ENCODE measurements at places on chromosomes 4 and X.

DNA sequence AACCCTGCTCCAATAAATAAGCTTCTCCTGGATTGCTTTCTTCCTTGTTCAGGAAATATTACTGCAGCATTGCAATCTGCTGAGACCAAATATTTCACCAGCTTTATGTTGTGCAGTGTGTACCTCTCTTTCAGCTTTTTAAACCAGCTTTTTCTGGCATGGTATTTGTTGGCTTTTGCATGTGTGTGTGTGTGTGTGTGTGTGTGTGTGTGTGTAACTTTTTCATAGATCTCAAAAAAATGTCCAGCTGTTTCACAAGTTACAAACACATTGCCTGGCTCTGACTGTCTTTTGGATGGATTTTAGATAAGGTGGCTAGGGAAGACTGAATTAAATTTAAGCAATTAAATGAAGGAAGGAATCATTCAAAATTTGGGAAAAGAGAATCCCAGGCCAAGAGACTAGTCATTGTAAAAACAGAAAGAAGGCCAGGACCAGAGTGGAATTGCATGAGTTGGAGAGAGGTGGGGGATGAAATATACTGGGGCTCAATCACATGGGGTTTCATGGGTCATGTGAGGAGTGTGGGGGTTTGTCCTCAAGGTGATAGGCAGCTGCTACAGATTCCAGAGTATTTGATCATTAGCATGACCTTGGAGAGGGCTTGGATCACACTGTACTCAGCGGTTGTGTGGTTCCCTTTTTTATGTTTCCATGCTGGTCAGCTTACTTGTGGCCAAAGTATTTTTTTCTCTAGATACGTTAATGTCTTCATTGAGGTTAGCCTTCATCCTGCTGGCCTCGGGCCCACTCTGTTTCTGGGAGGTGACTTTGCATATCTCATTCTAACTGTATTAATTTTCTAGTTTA is 357.7 kb upstream of the BOD1L1 start:
- no peak for DNase-seq

DNA sequence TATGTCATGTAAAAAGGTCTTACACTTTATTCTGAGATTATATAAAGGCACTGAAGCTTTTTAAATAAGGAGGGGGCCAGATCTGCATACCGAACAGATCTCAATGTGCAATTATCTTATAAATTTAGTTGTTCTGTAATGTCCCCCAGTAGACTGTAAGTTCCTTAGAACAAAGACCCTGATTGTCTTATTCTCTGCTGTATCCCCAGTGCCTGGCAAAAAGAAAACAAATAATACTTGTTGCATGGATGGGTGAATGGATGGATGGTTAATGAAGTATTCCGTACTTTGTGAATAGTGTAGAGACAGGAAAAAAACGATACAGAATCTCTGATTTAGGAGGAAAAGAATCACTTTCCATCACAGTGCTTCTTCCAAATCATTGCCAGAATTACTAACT is 141.5 kb downstream of the CHM start:
- DNase-seq: no peak

DNA sequence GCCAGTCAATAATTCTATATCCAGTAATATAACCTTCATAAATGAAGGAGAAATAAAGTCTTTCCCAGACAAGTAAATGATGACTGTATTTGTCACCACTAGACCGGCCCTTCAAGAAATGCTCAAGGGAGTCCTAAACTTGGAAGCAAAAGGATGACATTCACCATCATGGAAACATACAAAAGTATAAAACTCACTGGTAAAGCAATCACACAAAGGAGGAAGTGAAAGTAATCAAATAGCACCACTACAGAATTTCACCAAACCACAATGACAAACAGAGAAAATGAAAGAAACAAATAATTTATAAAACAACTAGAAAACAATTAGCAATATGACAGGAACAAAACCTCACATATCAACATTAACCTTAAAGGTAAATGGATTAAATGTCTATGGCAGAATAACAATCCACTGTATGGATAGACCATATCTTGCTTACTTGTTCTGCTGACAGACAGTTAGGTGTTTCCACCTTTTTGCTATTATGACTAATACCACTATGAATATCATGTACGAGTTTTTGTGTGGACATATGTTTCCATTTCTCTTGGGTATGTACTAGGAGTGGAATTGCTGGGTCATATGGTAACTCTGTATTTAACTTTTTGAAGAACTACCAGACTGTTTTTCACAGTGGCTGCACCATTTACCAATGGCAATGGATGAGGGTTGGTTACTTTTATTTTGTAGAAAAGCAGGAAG is 44.9 kb downstream of the NAT8L start:
- DNase-seq: no peak

DNA sequence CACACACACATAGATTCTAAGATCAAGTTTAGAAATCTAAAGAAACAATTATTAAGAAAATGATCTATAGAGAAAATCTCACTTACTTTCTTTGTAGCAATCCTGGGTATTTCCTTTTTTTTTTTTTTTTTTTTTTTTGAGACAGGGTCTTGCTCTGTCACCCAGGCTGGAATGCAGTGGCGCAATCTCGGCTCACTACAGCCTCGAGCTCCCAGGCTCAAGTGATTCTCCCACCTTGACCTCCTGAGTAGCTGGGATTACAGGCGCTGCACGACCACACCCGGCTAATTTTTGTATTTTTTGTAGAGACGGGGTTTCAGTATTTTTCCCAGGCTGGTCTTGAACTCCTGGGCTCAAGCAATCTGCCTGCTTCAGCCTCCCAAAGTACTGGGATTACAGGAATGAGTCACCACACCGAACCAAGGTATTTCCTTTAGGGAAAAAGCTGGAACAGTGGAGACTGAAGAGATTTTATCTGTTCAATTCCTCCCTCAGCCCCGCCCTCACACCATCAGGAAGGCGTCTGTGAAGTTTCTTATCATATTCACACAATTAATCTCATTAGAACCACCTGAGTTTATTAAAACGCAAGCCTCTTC is at the start of gene TRIML2:
Gene TRIML2, minus strand, starts transcription at position 447 of the 599 bp plus-strand sequence. CDS start 4,235 bp downstream, outside the sequence.
- peak; percentile 36 for DNase-seq

DNA sequence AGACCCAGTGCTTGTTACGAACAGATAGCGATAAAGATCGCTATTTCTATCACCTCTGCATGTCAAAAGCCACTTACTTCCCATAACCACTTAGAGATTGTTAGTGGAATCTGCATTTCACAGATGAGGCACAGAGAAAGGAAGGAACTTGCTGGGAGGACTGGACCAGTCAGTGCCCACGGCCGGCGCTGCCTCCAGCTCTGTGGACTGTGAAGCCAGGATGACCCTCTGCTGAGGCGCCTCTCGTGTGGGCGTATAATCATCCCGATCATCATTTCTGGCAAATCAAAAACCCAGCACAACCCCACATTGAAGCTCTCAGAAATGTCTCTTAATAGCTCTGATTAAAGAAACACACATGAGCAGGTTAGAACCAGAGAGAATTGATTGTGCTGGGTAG is 61.5 kb upstream of the ADRA2C start:
- no peak for DNase-seq

DNA sequence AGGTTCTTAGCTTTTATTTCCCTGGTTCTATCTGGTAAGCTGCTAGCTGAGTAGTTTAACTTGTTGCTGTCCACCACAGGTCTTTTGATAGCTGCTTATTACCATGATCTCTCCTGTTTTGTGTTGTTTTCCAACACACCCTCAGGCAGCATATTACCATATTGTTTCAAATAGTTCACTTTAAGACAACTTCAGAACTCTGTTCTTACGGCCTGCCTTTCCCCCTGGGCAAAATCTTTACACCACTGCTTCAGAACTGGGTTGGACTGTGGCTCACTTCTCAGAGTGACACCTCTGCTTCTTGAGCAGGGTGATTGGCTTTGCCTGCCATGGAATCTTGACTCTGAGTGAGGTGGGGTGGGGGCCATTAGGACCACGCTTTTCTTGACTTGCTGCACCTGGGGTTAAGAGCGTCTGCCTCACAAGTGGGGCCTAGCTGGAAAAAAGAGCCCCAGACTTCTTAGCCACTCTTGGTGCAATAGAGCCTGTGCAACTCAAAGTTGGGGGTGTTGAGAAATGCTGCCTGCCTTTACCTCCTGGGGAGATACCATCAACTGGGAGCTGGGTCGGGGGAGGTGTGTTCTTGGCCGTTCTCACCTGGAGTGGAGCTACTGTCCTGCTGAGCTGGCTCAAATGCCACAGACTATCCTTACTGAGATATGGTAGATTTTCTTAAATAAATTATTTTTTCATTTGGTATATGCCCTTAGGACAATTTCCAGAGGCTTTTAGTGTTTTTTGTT is 23.4 kb downstream of the USP9X start:
- no peak for DNase-seq

- peak; percentile 7 for DNase-seq
Measured at GRCh38 chrX:121322159-121322558, 274.7 kb downstream of the GLUD2 start.

GRCh38 chr4:85952972-85953650 is 406.7 kb downstream of the MAPK10 start:
- DNase-seq: no peak

DNA sequence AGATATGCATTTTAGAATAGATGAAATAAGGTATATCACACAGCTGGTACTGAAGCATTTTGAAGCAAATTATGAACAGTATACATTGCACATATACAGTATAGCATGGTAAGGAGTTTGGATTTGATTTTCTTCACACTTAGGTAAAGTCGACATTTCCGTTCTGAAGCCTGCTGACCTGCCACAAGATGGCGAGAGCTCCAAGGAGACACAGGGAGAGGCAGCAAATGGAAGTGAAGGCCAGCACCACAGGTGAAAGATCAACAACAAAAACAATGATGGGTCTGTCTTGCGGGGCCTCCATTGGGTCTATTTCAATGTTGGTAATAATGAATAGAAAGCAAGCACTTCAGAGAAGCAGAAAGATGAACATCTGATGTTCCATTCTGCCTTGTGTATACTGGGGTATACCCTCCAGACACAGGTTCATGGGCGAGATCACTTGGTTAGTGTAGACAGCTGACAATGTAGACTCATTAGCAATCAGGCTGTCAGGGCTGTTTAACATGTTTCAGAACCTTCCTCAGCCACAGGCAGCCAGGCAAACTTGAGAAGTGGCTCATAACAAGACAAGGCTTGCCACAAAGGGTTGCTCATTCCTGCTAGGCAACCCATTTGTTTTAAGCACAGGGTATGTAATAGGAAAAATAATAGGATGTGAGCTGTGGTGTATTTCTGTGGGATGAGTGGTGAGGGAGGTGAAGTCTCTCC is 21.4 kb upstream of the NOX1 start:
- peak; percentile 95 for DNase-seq

GRCh38 chrX:116284400-116284799 is 113.9 kb downstream of the AGTR2 start:
- peak; percentile 86 for DNase-seq

- DNase-seq: no peak
Measured at GRCh38 chr4:3801931-3802550, 35.9 kb downstream of the ADRA2C start.

DNA sequence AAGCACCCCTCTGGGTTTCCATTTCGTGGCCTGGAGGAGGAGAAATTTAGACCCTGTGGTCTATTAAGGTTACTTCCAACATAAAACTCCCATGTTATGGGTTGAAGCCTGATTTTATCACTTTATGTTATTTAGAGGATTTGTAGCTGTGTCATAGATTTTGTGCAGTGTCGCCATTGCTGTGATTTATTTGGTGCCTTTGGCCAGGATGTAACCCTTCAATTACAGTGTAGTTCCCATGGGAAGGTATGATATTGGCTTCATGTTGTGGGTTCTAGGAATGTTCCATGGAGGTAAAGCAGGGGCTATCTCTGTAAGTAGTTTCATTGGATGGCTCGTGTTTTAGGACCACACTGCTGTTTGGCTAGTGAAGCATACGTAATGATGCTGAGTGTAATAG is 58.5 kb downstream of the TMEM131L start:
- no peak for DNase-seq

DNA sequence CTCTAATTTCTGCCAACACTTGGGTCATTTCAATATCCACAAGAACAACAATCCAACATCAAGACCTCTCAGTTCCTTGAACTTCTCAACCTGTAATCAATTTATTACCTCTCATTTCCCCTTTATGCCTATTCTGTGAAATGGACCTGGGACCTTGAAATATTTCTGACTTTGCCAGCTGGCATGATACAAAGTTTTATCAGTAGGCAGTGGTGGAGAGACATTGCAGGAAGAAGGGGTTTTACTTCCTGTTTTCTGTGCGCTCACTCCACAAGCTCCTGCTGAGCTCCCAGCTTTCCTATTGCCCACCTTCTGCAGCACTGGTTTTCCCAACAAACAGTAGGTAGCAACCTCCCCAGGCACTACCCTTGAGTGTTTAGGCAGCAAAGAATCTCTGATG is 3.5 kb upstream of the ARHGEF6 start:
- DNase-seq: no peak

DNA sequence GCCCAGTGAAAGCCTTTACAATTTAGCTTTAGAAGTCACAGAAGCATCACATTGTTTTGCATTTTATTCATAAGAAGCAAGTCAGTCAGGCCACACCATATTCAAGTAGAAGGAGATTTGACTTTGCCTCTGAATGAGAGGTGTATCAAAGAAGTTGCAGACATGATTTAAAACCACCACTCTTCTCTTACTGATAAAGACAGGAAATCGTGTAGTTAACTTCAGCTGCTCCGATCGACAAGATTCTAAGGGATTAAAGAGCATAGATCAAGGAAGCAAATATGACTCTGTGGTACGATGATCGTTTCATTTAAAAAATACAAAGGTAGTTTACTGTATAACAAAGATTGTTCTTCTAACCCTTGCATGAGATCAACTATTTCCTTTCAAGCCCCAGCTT is 328.0 kb upstream of the PPP1R2C start:
- no peak for DNase-seq

- DNase-seq: peak; percentile 67
Measured at GRCh38 chrX:106726485-106727437, at the start of gene RNF128. TSS of gene RNF128 (plus strand) at chrX:106726701. CDS start at chrX:106726914, 213 bp downstream.

- DNase-seq: no peak
Measured at GRCh38 chr4:133096972-133097371, 52.1 kb upstream of the PCDH10 start.

DNA sequence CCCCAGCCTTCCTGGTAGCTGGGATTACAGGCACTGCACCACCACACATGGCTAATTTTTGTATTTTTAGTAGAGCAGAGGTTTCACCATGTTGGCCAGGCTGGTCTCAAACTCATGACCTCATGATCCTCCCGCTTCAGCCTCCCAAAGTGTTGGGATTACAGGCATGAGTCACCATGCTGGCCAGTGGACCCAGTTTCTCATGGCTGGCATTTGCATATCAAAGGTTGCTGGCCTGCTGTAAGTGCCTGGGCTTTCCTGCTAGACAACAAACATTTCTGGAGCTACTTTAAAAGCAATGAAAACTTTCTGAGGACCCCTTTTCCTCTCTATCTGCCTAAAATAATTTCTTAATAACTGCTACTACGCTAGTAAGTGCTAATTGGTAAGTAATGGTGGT is 228.2 kb downstream of the PCDH10 start:
- DNase-seq: no peak

DNA sequence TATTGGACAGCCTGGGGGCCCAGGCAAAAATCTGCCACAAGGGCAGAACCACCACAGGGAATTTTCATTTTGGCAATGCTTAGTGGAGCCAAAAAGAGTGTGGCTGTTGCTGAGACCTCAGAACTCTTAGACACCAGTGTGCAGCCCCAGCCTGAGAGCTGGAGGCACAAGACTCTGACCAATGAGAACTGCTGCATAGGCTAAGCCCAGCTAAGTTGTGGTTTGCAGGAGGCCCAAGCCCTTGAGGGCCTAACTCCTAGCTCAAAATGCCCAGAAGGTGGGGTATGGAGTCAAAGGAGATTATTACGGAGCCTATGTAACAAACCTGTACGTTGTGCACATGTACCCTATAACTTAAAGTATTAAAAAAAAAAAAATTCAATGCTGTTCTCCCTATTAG is 296.7 kb downstream of the TRAM1L1 start:
- DNase-seq: no peak

- DNase-seq: no peak
Measured at GRCh38 chr4:55820279-55820678, 689 bp downstream of the EXOC1L start.
